ENCODE measurements at places on chromosomes 11 and 22. TPM values are rescaled to one million over a fixed set of nuclear protein-coding genes. Genes with fewer than 3 reads are reported as not detected.

LARGE2 gene
- total RNA-seq, result under 0.01 TPM

FXYD6 gene
- 0.66 TPM for total RNA-seq

NCAPH2 gene
- total RNA-seq, result 29.3 TPM

XKR3 gene
- total RNA-seq, result under 0.01 TPM

PNPLA5 gene
- total RNA-seq, result 0.50 TPM

CEP57 gene
- 52.9 TPM for total RNA-seq

TRIM48 gene
- total RNA-seq, result not detected

PHOX2A gene
- not detected for total RNA-seq

HEPN1 gene
- total RNA-seq, result not detected

CEP164 gene
- total RNA-seq, result 35.4 TPM

OR10A2 gene
- total RNA-seq, result not detected

NADSYN1 gene
- 63.7 TPM for total RNA-seq

FZD4 gene
- 45.2 TPM for total RNA-seq

ADORA2A gene
- total RNA-seq, result 1.2 TPM

OSBP2 gene
- 1.3 TPM for total RNA-seq

FOLR3 gene
- total RNA-seq, result 1.3 TPM
